WTC11 (cell line): ENCODE measurements at places on chromosomes 1 and 21.

DNA sequence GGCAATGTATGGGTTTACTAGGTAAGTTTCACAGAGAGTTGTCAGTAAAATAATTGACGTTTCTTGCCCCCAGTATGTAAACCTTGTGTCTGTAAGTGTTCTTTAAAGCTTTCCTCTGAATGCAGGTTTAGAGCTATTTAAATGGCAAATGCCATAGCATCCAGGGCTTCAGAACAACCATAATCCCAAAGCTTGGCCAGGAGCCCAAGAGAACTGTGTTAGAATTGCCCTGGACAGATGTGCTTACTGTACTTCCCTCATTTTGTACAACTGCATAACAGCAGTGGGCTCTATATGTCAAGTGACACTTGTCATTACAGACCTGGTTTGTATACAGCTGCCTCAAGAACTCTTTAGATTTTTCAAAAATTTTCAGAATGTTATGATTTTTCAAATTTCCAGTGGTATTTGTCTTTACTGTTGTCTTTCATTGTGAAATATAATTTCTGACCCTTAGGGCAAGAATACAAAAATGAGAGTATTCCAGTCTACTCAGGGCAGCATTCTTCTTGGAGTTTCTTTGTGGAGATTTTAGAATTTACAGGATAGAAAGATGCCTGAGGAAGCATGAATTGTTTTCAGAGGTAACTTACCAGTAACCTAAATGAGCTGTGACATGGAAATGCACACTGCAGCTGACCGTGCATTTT is 136.9 kb upstream of the L1TD1 start:
- no peak for DNase-seq

DNA sequence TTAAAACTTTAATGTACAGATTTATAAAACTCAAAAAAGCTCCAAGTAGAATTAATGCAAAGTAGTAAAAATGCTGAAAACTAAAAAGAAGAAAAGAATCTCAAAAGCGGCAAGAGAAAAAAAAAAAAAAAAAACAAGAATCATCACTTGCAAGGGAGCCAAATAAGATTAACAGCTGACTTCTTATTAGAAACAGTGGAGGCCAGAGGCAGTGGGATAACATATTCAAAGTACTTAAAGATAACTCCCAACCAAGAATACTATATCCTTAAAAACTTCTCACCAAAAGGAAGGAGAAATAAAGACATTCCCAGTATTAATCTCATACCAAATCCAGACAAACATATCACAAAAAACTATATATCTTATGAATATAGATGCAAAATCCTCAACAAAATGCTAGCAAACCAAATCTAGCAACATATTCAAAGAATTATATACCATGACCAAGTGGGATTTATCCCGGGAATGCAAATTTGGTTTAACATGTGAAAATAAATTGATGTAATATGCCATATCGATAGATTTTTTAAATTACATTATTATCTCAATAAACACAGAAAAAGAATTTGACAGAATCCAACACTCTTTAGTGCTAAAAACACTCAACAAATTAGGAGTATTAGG is 62.7 kb downstream of the CAMK2N1 start:
- DNase-seq = no peak

DNA sequence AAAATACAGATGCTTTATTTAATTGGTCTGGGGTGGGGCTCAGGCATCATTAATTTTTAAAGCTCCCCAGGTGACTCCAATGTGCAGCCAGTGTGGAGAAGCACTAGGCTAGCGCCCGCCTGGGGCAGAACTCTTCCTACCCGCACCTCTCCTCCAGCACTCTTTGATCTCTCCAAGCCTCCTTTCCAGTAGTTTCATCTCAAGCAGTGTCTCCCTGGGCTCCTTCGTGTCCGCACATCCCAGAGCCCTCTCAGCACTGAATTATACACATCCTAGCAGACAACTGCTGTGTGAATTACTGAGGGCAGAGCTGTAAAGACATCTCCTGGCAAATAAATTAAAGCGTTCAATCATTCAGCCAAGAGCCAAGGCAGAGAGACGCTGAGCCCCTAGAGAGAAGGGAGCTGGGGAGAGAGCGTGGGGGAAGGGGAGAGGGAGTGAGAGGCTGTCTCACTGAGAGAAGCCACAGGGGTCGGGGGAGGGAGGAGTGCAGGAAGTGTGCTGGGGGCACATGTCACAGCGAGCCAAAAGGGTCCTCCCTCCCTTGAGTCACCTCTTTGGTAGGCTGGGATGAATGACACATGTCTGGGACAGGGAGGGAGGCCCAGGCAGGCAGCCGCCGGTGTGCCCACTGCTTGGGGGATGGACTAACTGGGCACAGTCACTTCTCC is 21.0 kb upstream of the PARP1 start:
- no peak for DNase-seq

GRCh38 chr1:199311478-199312262 is 672.8 kb downstream of the PTPRC start:
- no peak for DNase-seq

- DNase-seq = peak; percentile 20
These were observed 123.8 kb upstream of the RAB4A start for GRCh38 chr1:229147072-229147471.
